ENCODE measurements at places on chromosomes 3 and 15.

- DNase-seq: no peak
Measured at GRCh38 chr3:122488262-122488973, 26.3 kb downstream of the KPNA1 start.

DNA sequence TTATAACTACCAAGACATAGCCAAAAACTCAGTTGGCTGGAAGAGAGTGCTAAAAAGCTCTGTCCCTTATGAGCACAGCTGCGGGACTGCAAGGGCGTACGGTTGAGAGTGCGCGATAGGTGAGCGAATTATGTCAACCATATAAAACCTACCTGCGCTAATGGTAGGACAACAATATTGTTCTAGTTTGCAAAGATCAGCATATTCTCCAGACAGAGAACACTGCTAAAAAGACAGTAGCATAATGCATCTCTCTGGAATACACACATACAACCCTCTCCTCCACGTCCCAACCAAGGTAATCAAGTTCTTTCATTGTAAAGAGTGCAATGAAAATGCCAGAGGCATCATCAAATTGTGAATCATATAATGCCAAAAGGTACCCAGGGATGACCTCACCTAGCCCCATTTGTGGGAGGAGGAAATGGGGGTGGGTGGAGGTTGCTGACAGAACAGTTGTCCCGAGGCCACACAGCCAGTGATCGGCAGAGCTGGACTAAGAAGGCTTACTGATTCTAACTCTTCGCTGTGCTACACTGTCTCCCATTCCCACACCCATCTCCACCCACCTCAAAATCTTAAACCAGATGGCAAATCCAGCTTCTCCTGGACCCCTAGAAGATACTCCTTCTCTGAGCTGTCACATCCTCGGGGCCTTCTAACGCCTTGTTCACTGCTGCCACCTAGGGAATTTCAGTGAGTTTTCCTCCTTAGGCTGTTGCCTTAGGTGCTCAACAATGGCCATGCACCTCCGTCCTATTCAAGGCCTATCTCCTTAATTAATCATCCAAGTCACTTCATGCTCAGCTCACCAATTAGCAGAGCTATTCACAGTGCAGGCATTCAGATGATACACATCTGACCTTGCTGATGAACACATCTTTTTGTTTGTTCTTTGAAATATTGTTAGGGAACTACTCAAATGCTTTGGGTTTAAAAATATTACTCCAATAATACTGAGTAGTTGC lies 60.7 kb downstream of the RPL22L1 start:
- peak; percentile 21 for DNase-seq

DNA sequence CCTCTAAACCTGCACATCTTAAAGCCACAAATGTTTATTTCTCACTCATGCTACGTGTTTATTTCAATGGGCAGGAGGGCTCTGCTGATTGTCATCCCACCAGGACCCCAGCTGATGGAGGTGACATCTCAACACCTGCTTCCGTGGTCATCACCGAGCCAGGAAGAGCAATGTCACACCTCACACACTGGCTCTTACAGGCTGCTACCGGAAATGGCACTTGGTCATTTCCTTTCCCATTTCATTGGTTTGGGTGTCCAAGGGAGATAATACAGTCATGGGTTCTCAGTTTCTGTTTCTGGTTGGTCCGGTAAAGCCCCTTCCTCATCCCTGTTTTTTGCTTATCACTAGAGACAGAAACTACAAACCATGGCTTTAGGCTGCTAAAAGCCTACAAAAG lies 41.9 kb downstream of the ABHD2 start:
- peak; percentile 43 for DNase-seq

- DNase-seq: no peak
Measured at GRCh38 chr3:150341891-150342290, 66.2 kb upstream of the TSC22D2 start.
